ENCODE measurements at places on chromosomes 7 and 10. TPM values are rescaled to one million over a fixed set of nuclear protein-coding genes. Genes with fewer than 3 reads are reported as not detected.
A peak's percentile ranks its signal among the peaks of the same experiment; 100 is the strongest.

GRCh38 chr10:47361293-47361692 lies 13.1 kb downstream of the RBP3 start:
- no peaks in the 10 kb centered on the region for H3K27me3 ChIP-seq
- 0 out of 2 replicates have a peak, but pooled peaks cover 4% of the 10 kb centered on the region for H3K4me1 ChIP-seq
- no peak overlapping the region for H3K4me3 ChIP-seq
- no peak overlapping the region for H3K27ac ChIP-seq
- DNase-seq, result peak; percentile 56
- H3K36me3 ChIP-seq, result no peaks in the 10 kb centered on the region

GRCh38 chr7:26105236-26105635 lies 46.8 kb upstream of the NFE2L3 start:
- H3K27me3 ChIP-seq, result no peaks in the 10 kb centered on the region
- no peak overlapping the region for H3K27ac ChIP-seq
- H3K36me3 ChIP-seq, result no peaks in the 10 kb centered on the region
- H3K4me3 ChIP-seq, result no peak overlapping the region
- H3K4me1 ChIP-seq, result no peaks in the 10 kb centered on the region
- DNase-seq, result no peak

- no peak overlapping the region for H3K27ac ChIP-seq
- no peak for DNase-seq
- H3K4me3 ChIP-seq, result no peak overlapping the region
- no peaks in the 10 kb centered on the region for H3K27me3 ChIP-seq
- H3K36me3 ChIP-seq, result no peaks in the 10 kb centered on the region
These were observed 253.2 kb upstream of the FZD8 start for GRCh38 chr10:35895331-35895730.

- no peak for DNase-seq
- no peaks in the 10 kb centered on the region for H3K27me3 ChIP-seq
- no peaks in the 10 kb centered on the region for H3K36me3 ChIP-seq
- H3K27ac ChIP-seq, result no peak overlapping the region
- H3K4me1 ChIP-seq, result no peaks in the 10 kb centered on the region
These were observed 225.8 kb upstream of the TCERG1L start for GRCh38 chr10:131537281-131537680.

- H3K27ac ChIP-seq, result peak overlapping the region; percentile 3
- H3K27me3 ChIP-seq, result no peaks in the 10 kb centered on the region
- H3K4me1 ChIP-seq, result peaks cover 28% of the 10 kb centered on the region
These were observed 754 bp downstream of the GSTO1 start for GRCh38 chr10:104255311-104255981.

GRCh38 chr7:20858951-20859350 lies 72.3 kb upstream of the SP8 start:
- DNase-seq, result no peak
- H3K27me3 ChIP-seq, result peaks cover 44% of the 10 kb centered on the region
- no peak overlapping the region for H3K4me3 ChIP-seq

DNA sequence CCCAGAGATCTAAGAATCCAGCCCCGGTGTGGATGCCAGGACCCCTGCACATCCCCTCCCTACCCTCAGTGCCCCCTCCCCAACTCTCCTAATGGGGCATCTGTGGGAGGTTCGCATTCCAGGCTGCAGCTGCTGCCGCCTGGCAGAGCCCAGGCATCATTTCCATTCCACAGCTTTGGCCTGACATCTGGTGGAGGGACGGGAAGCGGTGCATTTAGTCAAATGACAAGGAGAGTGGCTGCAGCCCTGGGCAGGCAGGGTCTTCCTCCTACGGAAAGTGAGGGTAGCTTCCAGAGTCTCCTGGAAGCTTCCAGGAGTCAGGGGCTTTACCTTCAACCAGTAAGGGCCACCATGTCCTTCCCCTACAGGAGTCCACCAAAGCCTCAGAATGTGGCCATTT lies 30.8 kb downstream of the PRLHR start:
- no peak overlapping the region for H3K4me3 ChIP-seq
- no peak overlapping the region for H3K27ac ChIP-seq
- H3K27me3 ChIP-seq, result no peaks in the 10 kb centered on the region
- no peaks in the 10 kb centered on the region for H3K36me3 ChIP-seq
- peak; percentile 41 for DNase-seq
- H3K4me1 ChIP-seq, result no peaks in the 10 kb centered on the region

DNA sequence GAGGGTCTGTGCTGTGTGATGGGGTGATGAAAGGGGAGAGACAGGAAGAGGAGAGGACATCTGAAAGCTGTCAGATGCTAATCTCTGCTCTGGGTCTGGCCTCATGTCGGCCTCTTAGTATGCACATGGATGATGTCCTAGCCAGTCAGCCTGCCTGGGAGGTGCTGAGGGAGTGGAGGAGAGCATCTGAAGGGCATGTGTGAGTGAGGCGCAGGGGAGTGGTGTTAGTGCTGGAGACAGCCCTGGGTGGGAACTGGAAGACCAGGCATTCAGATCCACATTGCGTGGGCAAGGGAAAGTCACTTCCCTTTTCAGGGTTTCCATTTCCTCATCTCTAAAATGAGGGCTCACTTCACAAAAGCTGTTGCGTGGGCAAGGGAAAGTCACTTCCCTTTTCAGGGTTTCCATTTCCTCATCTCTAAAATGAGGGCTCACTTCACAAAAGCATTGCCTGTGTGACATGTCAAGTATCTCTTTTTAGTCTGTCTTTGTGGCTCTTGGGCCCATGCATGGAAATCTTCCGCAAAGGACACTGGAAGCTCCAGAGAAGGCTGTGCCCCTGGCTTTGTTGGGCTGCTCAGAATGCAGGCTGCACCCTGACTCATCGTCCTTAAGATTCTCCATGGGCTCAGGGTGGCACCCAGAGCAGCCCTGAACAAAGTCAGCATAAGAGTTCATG lies 10.0 kb downstream of the SFTPD start:
- peaks cover 7% of the 10 kb centered on the region for H3K4me1 ChIP-seq
- no peak overlapping the region for H3K4me3 ChIP-seq
- no peak overlapping the region for H3K27ac ChIP-seq

DNA sequence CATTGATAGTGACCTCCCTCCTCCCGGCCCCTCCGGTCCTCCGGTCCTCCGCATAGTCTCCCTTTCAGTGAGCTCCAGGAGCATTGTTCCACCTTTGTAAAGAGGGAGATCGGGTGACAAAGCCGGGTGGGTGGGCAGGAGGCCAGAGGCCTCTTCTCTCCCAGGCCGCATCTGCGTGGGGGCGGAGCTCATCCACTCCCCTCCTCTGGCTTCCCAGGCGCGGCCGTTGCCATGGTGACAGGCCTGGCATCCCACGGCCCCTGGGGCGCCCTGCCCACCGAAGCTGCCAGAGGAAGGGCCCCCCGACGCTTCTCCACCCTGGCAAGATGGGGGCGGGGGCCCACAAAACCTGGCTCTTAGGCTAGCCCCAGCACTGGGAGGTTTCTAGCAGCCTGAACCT lies 4.4 kb upstream of the FZD9 start:
- H3K4me3 ChIP-seq, result no peak overlapping the region
- no peaks in the 10 kb centered on the region for H3K27me3 ChIP-seq
- H3K4me1 ChIP-seq, result no peaks in the 10 kb centered on the region
- no peaks in the 10 kb centered on the region for H3K36me3 ChIP-seq
- DNase-seq, result no peak

DNA sequence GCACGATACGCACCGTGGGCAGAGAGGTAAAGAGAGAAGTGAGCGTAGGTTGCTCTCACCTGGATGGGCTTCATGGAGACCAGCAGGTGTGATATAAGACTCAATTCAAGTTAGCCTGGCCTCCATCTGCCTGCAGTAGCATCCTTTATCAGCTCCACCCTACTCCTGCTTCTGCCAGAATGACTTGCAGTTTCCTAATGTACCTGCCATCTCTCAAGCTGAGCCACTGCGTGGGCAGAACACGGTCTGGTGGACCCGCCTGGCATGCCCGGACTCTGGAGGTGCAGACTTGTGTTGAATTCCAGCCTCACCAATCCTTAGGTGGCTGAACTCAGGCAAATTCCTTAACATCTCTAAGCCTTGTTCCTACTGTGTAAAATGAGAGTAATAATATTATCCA lies 64.3 kb downstream of the STEAP1B start:
- no peak overlapping the region for H3K27ac ChIP-seq
- H3K27me3 ChIP-seq, result no peaks in the 10 kb centered on the region
- peaks cover 20% of the 10 kb centered on the region for H3K4me1 ChIP-seq
- no peaks in the 10 kb centered on the region for H3K36me3 ChIP-seq
- DNase-seq, result no peak

- no peak overlapping the region for H3K4me3 ChIP-seq
- H3K4me1 ChIP-seq, result peaks cover 49% of the 10 kb centered on the region
- no peak for DNase-seq
- H3K27me3 ChIP-seq, result no peaks in the 10 kb centered on the region
- no peaks in the 10 kb centered on the region for H3K36me3 ChIP-seq
These were observed 187.5 kb upstream of the ADO start for GRCh38 chr10:62616885-62617590.

- no peaks in the 10 kb centered on the region for H3K4me1 ChIP-seq
- no peak for DNase-seq
These were observed 183.4 kb downstream of the ELFN1 start for GRCh38 chr7:1853431-1853985.

- no peaks in the 10 kb centered on the region for H3K36me3 ChIP-seq
- peak; percentile 66 for DNase-seq
- H3K27ac ChIP-seq, result no peak overlapping the region
- H3K4me3 ChIP-seq, result no peak overlapping the region
- H3K4me1 ChIP-seq, result no peaks in the 10 kb centered on the region
These were observed 1043.2 kb upstream of the C7orf33 start for GRCh38 chr7:147547252-147547897.

GRCh38 chr7:14395860-14396259 lies 406.4 kb upstream of the ETV1 start:
- H3K27me3 ChIP-seq, result no peaks in the 10 kb centered on the region
- no peaks in the 10 kb centered on the region for H3K4me1 ChIP-seq
- no peak overlapping the region for H3K27ac ChIP-seq
- DNase-seq, result peak; percentile 22
- H3K36me3 ChIP-seq, result no peaks in the 10 kb centered on the region

Gene NKX6-2
- total RNA-seq, result not detected

Gene C10orf67
- 0.15 TPM for total RNA-seq

Gene TRIM24
- 12.2 TPM for total RNA-seq

Gene SNCG
- total RNA-seq, result 0.86 TPM

Gene TEX47
- not detected for total RNA-seq

Gene CPED1
- 2.2 TPM for total RNA-seq

Gene LBX1
- total RNA-seq, result not detected

Gene TNS3
- 72.3 TPM for total RNA-seq

Gene SLC26A3
- total RNA-seq, result not detected

All from PC-3 (cell line).